Activated T-cell treated with anti-CD3 and anti-CD28 coated beads for 24 hours (primary cell): ENCODE measurements at places on chromosomes 7 and 10.

DNA sequence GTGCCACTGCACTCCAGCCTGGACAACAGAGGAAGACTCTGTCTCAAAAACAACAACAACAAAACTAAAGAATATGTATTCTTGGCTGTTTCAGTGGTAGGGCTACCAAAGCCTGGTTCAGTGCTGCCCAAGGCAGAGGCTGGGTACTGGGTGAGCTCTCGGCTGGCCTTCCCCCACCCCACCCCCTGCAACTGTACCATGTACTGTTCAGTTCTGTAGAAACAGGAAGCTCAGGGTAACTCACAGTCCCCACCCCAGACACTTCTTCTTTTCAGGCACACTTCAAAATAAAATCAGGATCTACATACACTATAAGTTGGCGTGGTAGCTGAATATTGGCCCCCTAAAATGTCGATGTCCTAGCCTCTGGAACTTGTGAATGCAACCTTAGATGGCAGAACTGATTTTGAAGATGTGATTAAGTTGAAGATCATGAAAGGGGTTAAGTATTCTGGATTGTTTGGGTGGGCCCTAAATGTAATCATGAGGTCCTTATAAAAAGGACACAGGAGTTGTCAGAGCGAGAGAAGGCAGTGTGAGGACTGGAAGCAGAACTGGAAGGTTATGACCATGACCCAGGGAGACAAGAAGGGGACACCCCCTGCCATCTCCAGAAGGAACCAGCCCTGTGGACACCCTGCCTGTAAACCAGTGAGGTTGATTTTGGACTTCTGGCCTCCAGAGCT is 31.2 kb downstream of the TBXAS1 start:
- no peak for DNase-seq

GRCh38 chr7:86914551-86914950 is 144.9 kb downstream of the ELAPOR2 start:
- no peak for DNase-seq

DNA sequence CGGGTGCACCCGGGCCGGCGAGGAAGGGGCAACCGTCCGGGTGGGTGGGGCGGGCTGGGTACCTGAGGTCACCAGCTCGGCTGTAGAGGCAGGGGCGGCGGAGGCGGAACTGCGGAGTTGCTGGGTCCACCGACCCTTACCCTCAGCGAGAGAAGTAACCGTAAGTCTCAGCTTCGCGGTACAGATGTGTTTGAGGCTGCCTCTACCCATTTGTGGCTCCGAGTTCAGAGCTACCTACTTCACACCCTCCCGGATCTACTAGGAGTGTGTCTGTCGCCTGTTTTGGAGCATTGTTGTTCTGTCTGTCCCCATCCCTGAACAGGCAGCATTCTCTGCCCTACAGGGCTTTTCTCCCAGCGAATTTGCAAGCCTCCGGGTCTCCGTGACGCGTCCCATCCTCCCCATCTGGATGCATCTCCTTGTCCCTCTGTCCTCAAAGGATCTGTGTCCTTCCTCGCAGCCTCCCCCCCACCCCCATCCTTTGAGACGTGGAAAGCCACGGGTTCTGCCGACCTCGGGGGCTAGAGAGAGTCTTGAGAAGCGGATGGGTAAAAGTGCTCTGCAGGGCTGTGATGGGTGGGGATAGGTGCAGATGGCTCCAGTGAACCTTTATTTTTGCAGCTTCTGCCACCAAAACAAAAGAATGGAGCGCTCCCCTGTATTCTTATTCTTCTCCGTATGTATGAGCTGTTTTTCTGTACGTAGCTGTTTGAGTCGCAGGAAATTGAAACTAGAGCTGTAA is 757 bp downstream of the ANKIB1 start:
- no peak for DNase-seq

DNA sequence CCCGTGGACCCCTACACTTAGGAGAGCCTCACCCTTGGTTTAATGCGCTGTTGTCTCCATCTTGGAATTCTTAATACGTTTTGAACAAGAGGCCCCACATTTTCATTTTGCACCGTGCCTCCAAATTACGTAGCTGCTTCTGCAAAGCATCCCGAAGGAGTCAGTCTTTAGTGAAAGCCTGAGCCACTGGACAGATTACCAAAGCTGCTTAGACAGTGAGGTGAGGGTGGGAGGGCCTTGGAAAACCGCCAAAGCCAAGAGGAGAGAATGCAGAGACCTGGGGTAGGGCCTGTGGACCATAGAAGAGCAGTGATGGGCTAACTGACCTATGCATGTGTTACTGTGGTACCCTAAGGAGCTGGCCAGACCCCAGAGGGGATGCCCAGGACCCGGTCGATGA is 4.2 kb upstream of the TCAF1 start:
- no peak for DNase-seq

DNA sequence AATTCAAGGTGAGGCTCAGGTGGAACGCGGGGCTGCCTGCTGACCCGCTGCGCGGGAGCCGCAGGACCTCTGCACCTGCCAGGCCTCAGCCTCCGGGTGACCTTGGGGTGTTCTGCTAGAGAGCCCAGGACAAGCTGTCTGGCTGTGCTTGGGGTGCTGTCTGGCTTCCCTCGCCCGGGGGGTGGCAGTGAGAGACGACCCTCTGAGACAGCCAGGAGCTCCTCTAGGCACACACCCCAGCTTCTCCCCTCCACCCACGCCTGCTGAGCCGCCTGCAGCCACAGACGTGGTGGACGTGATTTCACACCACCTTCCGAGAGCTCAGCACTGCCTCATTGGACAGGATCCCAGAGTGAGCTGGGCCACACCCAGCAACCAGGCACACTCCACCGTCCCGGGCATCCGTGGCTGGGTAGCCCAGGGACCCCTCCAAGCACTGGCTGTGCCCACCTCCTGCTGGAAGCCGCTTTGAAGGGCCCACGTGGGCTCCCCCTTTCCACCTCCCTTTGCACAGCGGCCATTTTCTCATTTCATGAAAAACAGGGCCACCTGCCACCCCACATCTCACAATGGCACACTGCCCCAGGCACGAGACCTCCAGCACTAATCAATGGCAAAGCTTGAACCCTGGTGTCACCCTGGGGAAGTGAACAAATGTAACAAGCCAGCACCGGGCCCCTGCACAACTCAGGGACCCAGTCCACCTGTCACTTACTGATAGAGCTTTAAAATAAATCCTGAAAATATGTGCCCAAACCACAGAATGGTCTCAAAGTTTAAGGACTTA is 35.0 kb downstream of the ZFAND2A start:
- DNase-seq = no peak

DNA sequence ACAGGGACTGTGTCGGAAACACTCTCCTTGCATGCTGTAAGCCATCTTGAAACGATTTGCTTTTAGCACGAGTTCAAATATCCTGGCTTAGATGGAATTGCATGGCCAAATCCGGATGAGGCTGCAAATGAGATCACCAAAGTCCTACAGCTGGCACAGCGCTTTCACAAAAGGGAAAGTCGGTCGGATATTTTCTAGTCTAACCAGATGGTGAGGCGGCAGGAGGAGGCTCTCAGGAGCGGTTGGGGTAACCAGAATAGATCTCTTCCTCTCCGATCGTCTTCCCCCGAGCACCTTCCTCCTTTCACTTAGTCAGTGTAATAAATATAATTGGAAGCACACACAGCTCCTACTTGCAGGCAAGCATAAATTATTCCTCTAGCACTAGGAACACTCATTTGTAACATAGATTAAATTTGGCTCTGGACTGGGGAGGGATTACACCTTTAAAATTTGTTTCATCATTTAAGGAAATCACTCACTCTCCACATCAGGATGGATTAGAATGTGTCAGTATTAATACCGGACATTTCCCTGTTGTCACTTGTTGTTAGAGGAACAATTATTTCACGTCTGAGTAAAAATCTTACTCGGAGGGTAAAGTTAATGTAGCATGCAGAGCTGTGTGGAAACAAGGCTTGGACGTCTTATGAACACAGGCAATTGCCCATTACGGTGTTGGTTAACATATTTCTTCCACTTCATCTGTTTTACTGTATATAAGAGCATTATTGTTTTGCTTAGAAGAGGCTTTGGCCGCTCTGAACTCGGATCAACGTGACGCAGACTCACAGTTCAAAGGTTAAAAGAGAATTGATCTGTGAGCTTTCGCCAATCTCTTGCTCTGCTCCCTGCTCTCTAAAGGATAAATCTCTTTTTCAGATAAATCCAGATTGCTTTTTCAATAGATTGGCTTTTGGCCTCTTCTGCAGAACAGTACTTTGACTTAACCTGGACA is 857.9 kb downstream of the TYW1 start:
- no peak for DNase-seq

DNA sequence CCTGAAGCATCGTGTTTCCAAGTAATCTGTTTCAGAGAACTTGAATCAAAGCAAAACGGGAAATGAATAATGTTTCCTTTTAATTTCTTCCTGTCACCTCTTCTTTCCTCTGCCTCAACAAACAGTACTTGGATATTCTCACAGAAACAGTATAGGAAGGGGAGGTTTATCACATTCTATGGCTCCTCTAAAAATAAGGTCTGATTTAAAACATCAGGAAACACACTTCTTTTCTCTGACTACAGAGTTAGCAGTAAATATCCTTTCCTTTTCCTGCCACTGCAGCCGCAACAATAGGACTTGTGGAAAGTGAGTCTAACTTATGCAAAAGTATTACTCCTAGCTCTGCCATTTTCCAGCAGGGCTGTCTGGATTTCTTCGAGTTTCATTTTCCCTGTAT is 62.3 kb downstream of the CH25H start:
- no peak for DNase-seq

DNA sequence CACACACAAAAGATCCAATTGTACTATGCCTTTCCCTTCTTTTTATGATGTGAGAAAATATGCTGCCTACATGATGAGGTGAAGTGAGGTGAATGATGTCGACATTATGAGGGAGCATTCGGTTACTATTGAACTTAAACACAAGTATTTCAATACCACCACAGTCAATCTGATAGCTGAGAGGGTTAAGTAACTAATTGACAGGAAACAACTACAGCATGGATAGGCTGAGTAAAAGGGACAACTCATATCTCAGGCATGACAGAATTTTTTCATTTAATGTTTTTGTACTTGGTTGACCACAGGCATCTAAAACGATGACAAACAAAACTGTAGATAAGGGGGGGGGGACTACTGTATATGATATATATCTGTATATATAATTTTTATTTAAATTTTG is 488.9 kb downstream of the SH2D4B start:
- no peak for DNase-seq

- DNase-seq = no peak
Measured at GRCh38 chr7:28182071-28182471, 1.5 kb upstream of the JAZF1 start.

- DNase-seq = no peak
Measured at GRCh38 chr7:38507384-38507783, 123.8 kb downstream of the AMPH start.

DNA sequence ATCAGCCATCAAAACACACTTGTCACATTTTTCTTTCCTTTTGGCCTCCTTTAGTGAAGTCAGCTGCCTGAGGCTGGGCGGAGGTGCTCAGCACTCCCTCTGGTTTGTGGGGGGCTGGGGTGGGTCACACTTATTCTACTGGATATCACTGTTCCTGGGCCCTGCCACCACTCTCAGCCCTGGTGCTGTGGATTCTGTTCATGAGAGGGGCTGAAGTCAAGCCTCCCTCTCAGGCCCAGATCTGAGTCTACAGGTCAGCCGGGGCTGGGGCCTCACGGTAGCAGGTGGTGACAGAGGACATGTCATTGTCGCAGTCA is 180.8 kb upstream of the TNS3 start:
- DNase-seq = no peak

- DNase-seq = no peak
Measured at GRCh38 chr10:63409465-63410027, 56.2 kb downstream of the JMJD1C start.

GRCh38 chr10:62911210-62911963 is 95.2 kb upstream of the EGR2 start:
- no peak for DNase-seq

DNA sequence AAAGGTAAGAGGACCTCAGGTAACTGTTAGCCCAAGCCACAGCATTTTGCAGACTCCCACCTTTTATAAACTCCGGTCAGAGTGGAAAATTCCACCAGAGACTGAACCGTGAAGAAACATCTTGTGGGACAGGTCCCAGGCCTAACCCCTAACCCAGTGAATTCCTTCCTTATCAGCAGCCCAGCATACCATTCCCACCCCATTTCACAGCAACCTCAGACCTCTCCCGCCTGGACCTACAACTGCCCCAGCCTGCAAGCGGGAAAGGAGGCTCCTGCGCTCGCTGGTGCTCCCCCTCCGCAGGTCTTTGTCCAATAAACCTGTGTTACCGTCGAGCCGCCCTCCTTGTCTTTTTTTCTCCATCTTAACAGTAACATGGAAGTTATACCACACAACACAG is 736.6 kb downstream of the MAGI2 start:
- no peak for DNase-seq

DNA sequence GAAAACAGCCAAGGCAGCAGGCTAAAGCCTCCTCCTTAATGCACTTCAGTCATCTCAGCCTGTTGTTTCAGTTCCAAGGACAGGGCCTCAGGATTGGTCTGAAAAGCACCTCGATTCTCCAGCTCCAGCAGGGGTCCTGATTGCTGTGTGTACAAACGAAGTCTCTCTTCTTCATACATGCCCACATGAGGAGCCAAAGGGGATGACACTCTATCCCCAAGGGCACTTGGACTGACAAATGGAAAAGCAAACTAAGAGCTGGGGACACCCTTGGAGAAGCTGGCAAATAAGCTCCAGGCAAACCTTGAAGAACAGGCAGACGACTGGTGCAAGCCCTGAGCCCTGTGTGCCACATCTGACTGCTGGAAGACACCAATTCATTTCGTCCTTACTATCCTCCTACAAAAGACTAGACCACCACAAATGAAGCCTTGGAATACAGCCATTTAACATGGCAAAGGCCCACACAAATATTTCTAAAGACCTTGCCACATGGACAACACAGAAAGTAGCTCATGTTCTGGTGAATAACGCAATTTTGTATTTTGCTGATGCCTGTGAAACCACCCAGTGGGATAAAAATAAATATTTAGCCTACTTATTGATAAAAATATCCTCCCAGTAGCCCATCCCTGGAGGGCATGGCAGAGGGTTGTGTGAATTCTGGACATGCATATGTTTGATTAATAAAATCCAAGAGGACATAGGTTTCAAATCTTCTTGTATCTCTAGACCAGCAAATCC is 61.9 kb downstream of the PARD3 start:
- no peak for DNase-seq

DNA sequence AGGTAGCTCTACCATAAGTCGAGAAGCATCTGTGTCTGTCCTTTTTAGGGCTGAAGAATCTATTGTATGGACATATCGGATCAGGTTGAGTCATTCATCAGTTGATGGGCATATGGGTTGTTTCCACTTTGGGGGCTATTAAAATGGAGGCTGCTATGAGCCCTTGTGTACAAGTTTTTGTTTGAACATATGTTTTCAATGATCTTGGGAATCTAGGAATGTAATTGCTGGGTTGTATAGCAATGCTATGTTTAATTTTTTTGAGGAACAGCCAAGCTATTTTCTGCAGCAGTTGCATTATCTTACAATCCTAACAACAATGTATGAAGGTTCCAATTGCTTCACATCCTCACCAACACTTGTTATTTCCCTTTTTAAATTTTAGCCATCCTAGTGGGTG is 46.4 kb upstream of the HABP2 start:
- DNase-seq = no peak

- DNase-seq = no peak
Measured at GRCh38 chr7:51732116-51732515, 415.5 kb upstream of the COBL start.
